ENCODE measurements at places on chromosomes 5 and 9.

DNA sequence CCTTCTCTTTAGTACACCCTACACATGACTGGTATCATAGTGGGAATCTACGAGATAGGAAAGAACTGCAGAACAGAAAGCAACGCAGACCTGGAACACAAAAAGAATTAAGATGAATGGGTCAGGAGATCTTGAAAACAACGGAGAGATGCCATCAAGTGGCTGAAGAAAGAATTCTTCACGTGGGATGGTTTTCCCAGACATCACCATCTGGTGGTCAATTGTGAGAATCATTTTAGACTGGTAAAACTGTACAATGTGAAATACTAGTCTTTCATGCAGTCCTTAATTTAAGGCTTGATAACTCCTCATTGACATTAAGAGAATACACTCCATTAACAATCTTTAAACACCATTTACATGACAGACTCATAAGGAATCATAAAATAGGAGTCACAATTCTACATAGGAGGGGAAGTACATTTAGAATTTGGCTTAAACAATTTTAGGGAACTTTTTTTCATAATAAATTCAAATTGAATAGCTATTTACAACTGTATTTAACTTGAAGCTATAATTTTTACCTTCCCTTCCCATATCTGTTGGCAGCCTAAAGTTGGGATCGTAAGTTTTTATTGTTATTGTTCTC, 128.4 kb upstream of the TRPM3 start:
- no peak for DNase-seq

DNA sequence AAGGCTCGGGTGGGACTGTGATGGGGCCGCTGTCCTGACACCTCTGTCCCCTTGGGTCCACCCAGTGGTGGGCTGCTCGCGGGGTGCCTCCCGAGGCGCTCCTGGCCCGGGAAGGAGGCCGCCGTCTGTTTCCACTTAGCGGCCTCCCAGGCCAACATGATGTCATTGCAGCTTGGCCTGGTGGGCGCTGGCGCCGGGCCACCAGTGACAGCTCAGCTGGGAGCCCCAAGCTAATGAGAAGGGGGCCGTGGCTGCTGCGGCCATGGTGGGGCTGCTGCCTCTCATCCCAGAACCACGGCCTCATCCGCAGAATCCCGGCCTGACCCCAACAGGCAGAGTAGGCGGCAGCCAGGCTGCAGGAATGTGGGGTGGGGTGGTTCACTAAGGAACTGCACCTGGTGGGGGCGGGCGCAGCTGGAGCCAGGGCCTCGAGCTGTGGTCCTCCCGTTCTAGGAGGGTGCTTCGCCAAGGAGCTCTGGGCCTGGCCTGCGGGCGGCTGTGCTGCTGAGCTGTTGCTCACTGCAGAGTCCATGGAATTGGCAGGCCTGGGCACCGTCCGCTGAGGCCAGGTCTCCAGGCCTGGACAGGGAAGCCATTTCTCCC, 123.5 kb upstream of the COL5A1 start:
- no peak for DNase-seq

DNA sequence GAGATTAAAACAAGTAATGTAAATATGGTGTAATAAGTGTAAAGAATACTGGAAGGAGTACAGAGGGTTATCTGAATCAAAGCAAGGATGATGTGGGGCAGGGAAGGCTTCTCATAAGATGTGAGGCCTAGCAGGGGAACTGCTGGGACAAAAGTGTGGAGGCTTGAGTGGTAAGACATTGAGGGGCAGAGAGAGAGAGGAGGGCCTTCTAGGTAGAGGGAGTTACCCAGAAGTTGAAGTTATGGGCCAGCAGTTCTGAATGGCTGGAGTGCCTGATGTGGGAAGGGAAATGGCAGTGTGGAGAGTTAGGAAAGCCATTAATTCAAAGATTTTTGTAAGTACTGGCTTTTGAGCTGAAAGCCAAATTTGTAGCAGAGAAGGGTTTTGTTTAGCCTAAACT, 36.8 kb downstream of the CPEB4 start:
- no peak for DNase-seq

DNA sequence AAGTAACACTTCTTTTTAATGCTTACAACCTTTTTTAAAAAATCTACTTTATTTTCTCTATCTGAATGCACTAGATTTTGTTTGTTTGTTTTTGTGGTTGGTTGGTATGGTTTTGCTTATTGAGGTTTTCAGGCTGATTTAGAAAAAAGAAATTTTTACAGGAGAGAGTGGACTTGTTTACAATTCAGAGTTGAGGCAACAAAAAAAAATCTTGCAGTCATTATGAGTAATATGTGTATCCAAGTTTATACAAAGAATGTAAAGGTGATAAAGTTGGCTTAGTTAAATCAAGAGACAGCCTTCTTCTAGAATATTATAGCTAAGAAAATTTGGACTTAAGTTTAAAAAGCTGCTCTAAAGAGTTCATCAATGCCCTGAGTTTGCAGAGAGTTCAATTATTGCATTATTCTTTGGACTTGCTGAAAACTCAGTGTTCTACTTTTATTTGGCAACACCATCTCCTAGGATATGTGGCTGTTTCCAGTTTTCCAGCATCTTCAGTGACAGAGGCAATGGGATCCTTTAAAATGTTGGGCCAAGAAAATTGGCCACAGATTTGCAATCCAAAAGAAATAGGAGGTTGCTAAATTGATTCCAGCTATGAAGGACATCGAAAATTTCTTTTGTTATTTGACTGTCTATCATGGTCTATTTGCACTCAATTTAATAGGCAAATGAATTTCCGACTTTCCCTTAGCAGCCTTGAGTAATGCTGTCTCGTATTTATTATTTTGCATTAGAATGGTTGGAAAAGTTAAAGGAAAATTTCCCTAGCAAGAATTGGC, 10.7 kb downstream of the STK32A start:
- no peak for DNase-seq
